ENCODE measurements at places on chromosomes 3 and 15.

- DNase-seq = no peak
These were observed 200.5 kb downstream of the UACA start for GRCh38 chr15:70562906-70563305.

DNA sequence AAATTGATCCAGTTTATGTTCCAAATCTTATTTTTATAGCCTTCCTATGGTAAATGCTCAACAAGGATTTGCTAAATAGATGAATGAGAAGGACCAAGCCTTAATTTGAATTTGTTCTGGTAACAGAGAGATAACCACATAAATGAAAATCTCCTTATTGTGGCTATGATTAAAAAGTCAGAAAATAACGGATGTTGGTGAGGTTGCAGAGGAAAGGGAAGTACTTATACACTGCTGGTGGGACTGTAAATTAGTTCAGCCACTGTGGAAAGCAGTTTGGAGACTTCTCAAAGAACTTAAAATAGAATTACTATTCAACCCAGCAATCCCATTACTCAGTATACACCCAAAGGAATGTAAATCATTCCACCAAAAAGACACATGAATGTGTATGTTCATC, 26.2 kb downstream of the AAGAB start:
- DNase-seq = no peak

DNA sequence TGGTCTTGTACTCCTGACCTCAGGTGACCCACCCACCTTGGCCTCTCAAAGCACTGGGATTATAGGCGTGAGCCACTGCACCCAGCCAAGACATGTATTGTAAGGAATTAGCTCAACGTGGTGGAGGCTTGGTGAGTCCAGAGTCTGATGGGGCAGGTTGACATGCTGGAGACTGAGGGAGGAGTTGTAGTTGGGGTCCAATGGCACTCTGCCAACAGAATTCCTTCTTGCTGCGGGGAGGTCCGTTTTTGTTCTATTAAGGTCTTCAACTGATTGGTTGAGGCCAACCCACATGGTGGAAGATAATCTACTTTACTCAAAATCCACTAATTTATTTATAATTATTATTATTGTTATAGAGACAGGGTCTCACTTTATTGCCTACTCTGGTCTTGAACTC, 30.1 kb downstream of the PLA2G4D start:
- no peak for DNase-seq

DNA sequence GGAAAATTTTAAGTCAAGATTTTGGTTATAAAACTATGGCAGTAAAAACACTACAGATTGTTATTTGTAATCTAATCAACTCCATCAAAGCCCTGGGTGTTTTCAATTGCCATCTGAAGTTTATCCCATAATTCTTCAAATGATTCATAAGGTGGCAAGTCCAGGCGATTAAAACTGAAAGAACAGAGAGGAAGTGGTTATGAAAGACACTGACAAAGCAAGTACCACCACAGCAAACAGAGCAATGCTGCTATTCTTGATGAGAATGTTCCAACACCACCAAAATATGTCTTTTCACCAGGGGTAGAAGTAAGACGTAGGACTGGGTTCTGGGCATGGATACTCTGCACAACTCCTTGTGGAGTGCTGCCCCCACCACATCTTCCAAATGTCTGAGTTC, 86.9 kb upstream of the PRTG start:
- DNase-seq = no peak

DNA sequence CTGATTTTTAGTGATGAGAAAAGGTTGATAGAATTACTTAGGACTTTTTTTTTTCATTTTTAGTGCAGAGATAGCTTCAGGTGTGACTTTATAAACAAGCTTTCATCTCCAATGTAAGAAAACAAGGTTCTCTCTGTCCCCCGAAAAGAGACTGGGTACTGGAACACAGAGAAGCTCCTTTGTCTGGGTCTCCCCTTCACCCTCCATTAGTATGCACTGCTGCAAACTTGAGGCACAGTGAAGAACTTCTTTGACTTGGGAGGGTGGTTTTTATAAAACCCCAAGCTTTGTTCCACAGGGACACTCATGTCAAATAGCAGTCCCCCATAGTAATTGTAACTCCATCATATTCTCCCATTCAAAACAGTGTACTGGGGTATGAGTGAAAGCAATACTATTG, 93.5 kb upstream of the SOX2 start:
- DNase-seq = no peak

- DNase-seq = no peak
These were observed 35.5 kb upstream of the MAN2C1 start for GRCh38 chr15:75403892-75404291.

All from stimulated activated CD4-positive, alpha-beta T cell treated with anti-CD3 and anti-CD28 coated beads, Interleukin-12 subunit alpha, Interleukin-12 subunit beta, amount 100 ng/mL, for 24 hours (primary cell).